ENCODE measurements at places on chromosomes 12 and 14.

DNA sequence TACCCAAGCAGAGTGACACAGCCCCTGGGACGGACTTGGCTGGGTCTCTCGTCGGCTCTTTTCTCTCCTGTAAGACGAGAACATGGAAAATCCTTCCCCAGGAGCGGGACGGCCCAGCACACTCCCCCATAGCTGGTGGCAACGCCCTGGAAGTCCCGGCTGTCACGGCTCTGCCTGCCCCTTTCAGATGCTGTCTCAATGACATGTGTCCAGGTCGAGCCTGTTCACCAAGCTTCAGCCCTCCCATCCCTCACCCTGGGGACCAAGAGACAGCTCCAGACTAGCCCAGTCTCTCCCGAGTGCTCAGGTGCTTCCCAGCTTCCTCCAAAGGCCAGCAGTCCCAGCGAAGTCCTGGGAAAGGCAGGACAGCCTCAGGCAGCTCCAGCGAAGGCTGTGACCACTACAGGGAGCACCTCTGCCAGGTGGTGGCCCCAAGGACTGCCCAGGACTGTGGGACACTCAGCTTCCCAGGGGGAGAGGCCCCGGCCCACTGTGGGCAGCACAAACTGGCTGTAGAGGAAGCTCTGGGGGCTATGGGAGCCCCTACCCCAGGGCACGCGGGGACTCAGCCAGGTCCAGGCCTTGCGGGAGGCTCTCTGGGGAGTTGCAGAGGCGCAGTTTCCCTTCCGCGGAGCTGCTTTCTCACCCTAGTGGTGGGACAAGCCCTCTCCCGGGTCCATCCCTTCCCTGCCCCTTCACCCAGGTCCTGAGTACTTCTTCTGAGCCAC, 33.6 kb downstream of the TNFAIP2 start:
- DNase-seq: no peak

DNA sequence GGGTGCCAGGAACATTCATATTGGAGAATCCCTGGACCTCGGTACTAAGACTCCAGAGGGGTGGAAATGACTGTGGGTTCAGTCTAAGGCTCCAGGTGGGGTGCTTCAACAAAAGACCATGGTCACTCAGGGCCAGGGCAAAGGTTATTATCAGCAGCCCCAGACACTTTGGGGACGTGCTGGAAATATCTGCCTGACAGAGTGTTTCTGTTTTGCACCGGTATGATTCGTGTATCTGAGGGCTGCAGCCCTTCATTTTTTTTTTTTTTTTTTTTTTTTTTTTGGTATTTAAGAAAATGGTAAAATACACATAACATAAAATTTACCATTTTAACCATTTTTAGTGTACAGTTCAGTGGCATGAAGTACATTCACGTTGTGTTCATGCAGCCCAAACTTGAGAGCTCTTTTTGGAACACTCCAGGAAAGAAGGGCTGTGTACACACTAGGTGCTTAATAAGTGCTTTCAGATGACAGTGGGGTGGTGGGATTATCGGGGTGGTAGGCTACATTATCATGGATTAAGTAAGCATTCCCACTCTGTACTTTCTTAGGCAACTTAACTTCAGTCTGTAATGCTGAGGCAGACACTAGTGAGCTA, 120.3 kb downstream of the CHST11 start:
- no peak for DNase-seq

DNA sequence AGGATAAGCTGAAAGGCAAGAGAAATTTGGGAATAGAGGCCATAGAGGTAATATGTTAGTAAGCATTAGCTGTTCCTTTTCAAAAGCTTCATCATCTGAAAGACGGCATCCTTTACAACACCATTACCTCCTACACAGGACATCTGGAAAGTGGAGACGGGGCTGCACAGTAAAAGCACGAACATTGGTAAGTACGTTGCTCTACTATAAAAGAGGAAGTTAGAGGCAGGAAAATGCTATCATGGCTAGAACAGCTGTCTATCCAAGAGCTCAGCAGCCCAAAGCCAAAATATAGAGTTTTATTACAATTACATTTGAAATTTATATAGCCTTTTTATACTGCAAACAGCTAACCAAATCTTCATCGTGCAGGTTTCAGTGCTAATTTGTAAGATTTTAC, 172.3 kb upstream of the GRIP1 start:
- DNase-seq: no peak

DNA sequence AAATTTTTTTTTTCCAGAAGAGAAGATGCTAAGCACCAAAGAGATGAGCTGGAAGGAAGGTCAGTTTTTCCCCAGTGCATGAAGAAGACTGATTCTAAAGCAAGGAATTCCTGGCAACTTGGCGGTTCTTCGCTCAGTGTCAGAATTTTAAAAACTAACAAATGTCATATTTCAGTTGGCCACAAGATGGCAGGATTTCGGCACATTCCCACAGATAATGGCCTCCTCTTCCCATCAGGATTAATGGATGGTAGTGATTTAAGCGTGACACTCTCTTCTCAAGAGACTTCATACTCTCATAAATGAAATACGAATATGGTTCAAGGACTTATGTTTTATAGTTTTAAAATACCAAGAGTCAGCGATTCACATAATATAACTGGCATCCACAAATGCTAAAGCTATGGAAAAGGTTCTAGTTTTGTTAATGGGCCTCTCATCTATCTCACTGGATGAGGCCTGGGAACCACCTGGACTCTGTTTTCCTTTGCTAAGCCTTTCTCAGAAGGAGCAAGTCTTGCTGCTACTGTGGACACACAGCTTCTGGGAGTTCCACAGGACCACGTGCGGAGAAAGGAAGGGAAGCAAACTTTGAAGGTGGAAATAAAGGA, 46.1 kb upstream of the PTPRO start:
- peak; percentile 26 for DNase-seq

DNA sequence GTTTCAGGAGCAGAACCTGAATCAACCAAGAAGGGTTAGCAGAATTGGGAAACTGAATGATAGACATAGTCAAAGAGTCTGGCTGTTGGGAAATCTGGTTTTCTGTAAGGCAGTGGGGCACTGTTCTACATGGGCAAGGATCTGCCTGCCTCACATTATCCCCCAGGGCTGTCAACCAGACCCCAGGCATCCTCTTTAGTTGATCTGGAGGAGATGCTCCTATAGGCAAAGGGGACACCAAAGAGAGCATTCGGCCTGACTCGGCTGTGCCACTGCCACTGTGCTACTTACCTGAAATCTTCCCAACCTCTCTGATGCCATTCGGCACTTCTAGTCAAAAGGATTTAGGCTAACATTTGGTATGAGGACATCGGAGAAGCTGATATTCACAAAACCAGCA, 4.1 kb downstream of the ISCU start:
- DNase-seq: no peak

DNA sequence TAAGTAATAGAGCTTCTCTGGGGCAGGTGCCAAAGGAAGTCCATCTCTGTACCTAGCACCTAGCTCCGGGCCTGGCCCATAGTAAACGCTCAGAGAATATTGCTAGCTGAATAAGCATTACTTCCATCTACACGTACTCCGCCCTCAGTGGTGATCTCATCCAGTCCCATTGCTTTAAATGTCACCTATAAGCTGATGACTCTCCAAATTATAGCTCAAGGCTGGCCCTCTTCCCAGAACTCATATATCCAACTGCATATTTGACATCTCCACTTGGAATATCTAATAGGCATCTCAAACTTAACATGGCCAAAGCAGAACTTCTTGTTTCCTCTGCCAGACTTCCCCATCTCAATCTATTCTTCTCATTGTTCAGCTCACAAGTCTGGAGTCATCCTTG, 6.9 kb upstream of the DYNLL1 start:
- no peak for DNase-seq

GRCh38 chr12:119788786-119789185, 88.3 kb downstream of the CIT start:
- no peak for DNase-seq

GRCh38 chr14:45135156-45135555, 574 bp upstream of the FANCM start:
- no peak for DNase-seq

GRCh38 chr14:104181761-104182530, 43.6 kb downstream of the KIF26A start:
- DNase-seq: no peak

- DNase-seq: no peak
Measured at GRCh38 chr12:91846466-91847055, 299.1 kb downstream of the BTG1 start.

DNA sequence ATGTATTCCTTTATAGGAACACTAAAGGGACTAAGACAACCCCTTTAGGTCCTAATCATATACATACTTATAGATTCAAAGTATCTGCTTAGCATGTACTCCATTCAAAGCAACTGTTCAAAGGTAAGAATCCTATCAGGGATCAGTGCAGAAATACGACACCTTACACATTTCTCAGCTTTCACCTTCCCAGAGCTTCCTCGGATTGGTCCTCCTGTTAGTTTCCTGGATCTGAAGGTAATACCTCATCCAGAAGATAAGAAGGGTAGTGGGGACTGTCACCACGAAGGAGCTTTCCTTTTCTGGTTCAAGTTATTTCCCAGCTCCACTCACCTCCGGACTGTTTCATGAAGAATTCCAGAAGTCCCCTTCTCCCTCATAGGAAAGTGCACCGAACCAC, 38.0 kb downstream of the RCOR1 start:
- DNase-seq: no peak

- no peak for DNase-seq
Measured at GRCh38 chr12:105228494-105228893, 7.5 kb downstream of the APPL2 start.

DNA sequence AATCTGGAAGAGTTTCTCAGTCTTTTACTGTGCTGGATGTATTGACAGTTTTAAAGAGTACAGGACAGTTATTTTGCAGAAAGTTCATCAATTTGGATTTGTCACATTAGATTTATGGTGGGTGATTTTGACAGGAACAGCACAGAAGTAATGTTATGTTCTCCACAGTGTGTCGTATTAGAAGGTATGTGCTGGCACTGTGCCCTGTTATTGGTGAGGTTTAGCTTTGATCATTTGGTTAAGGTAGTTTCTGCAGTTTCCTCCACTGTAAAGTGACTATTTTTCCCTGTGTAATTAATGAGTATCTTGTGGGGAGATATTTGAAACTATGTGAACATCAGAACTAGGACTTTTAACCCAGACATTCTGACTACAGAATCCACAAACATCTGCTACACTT, 308.5 kb upstream of the TBX3 start:
- DNase-seq: no peak

DNA sequence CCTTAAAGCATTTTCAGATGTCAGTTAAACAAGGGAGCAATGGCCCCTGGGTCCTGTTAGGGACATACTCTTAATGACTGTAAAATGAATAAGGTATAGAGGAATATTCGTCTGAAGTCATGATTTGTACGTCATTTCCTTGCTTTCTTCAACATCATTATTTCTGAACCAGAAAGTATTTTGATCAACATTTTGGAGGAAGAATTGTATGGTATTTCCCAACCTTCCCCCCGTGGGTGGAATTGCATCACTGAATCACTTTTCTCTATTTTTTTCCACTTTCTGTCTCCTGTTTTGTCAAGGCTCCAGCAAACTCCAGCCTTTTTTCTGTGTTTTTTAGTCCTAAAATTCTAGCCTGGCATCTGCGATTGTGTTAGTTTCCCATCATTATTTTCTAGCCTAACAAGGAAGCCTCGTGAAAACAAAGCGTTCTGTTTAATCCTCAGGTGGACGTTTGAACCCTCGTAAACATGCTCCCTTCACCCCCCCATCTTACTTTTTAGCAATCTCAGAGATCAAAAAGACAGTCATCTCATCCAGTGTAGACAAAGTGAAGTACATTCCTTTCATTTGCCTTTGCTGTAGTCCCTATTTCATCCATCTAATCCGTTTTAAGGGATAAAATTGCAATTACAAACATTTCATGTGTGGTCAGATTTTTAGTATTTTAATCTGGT, 62.3 kb downstream of the ETV6 start:
- no peak for DNase-seq

DNA sequence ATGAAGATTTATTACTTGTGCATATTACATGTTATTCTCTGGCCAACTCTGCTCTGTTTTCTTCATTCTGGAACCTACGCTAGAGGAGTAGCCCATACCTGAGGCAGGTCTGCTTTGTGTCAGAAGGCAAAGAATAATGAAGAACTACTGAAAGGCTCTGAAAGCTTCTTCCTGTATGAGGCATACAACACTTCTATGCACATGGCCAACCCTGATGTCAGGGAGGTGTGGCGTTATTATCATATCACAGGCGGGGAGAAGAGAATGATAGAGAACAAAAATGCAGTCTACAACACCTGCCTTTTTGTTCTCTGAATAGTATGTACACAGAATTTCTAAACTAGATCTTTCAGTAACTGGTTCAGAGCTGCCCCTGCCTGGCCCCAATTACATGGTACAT, 32.5 kb upstream of the CRY1 start:
- peak; percentile 69 for DNase-seq

DNA sequence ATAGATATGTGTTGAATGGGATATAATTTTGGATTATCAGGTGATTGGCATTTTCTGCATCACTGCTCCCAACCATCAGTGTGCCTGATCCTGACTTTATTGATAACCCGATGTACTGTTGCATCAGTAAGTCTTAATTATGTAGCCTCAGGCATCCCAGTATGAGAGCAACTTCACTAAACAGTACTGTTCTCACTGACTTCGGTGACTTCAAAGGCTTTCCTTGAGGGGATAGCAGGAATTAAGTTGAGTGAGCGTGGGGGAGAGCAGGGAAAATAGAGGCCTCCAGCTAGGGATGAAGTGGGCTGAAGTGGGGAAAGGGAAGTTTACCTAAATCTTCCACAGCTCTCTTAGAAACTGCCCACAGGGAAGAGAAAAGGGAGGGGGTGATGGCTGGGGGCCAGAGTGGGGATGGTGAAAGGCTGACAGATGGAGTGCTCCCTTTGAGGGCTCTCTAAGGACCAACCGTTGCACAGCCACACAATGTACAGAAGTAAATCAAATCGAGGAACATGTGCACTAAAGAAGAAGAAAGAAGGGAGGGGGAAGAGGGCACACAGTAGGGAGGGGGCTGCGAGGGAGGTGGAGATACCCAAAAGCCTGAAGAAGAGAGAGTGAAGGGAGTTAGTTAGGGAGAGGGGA, 10.7 kb upstream of the NEUROD4 start:
- peak; percentile 52 for DNase-seq

GRCh38 chr14:105485739-105486162, 935 bp upstream of the CRIP1 start:
- DNase-seq: no peak

DNA sequence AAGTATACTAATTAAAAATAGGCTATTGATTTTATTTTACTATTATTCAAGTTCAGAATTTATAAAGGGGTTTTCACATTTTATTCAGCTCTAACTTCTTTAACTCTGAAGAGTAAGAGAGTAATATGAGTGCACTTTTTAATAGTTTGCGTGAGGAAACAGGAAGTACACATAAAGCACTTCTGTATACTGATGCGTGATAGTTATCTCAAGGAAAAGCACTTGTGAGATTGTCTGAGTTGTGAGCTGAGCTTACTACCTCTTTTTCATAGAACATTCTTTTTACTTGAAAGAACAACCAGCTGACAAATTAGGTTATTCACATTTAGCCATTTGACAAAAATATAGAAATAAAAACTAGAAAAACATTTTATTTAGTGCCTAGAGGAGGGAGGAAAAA, 1.9 kb downstream of the RAD51AP1 start:
- no peak for DNase-seq

DNA sequence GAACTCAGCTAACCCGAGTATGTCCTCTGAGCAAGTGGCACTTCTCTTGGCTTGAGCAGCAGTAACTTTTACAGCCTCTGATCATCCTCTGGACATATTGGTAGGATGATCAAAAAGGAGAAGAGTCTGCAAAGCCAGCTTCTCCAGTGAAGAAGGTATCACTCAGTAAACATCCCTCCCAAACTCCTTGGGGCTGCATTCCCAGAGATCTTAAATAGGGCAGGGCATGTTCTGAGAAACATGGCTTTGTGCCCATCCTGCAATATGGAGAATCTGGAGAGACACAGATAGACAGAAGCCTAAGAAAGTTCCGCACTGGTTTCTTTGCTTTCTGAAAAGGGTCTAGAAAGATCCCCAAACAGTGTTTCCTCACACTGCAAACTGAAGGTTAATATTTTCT, 65.4 kb downstream of the RBM19 start:
- DNase-seq: no peak

Data from NCI-H187 treated with DMSO at 0.1 percent for 48 hours (cell line).